Mesenteric fat pad (tissue), 1 donor: ENCODE measurements at places on chromosomes 5 and 9. TPM values are rescaled to one million over a fixed set of nuclear protein-coding genes. Genes with fewer than 3 reads are reported as not detected.

DNA sequence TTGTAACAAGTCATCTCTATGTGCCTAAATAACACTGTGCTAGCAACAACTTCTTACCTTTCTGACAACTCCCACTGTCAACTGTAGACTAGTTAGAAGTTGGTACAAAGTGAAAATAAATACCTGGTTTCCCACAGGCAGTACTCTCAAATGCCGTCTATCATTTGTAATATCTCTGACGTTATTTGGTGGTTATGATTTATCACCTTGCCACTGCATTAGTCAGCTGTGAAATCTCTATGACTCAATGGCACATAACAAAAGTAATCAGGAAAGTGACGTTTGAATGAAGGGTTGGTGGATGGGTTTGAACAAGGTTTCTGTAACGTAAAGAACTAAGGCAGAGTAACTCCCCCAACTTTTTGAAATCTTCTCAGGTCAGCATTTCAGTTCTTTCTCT is 592.3 kb downstream of the MAT2B start:
- no peak for DNase-seq

DNA sequence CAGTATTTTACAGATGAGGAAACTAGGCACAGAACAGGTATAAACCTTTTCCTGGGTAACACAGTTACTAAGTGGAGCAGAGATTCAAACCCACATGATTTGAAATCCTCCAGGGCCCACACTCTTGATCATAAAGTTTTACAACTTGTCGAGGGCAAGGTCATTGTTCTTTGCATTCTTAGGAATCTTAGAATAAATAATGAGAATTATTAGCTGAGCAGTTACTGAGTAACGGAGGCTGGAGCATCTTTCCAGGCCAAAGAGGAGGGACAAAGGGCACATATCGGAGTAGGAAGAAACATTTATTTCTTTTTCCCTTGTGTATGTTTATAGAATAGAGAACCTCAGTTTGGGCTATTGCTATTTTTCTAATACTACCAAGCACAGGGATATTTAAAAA is 27.1 kb upstream of the F2R start:
- no peak for DNase-seq

- no peak for DNase-seq
Observed at GRCh38 chr5:12272389-12272788, 368.1 kb upstream of the CTNND2 start.

GRCh38 chr9:14349447-14350348 is 35.8 kb upstream of the NFIB start:
- no peak for DNase-seq

Gene FOXD1
- 0.32 TPM for total RNA-seq

DNA sequence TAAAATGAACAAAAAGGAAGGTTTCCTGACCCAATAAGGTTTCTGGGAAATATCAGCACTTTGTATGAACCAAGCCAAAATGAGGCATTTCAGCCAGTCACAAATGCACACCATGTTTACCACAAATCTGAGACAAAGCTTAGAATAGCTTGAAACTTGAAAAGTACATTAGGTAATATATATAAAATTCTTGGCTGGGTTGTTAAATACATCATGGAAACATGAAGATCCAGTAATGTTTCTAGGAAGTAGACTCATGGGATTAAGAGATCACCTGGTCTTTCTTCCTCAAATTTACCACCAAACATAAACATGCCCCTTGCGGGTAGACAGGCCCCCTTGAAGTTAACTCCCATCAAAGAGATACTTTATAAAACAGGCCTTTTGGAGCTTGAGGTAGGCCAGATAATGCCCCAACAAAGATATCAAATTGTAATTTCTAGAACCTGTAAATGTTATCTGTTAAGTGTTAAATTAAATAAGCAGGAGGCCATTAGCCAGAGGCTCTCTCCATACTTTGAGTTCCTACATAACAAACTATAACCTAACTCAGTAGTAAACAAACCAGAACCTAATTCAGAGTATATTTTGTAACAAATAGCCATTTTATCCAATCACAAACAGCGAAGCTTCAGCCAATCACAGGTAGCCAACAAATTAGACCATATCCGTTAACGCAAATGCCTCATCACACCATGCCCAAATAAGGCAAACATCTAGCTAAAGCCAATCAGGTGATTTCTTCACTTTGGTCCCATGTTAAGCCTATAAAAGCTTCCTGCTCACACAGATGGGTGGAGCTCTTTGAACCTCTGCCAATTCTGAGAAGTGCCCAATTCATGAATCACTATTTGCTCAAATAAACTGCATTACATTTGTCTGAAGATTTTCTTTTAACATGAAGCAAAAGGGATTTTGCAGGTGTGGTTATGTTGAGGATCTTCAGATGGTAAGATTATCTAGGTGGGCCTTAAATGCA is 127.9 kb upstream of the TARS1 start:
- DNase-seq = no peak

Gene MEIKIN
- total RNA-seq = 1.0 TPM

DNA sequence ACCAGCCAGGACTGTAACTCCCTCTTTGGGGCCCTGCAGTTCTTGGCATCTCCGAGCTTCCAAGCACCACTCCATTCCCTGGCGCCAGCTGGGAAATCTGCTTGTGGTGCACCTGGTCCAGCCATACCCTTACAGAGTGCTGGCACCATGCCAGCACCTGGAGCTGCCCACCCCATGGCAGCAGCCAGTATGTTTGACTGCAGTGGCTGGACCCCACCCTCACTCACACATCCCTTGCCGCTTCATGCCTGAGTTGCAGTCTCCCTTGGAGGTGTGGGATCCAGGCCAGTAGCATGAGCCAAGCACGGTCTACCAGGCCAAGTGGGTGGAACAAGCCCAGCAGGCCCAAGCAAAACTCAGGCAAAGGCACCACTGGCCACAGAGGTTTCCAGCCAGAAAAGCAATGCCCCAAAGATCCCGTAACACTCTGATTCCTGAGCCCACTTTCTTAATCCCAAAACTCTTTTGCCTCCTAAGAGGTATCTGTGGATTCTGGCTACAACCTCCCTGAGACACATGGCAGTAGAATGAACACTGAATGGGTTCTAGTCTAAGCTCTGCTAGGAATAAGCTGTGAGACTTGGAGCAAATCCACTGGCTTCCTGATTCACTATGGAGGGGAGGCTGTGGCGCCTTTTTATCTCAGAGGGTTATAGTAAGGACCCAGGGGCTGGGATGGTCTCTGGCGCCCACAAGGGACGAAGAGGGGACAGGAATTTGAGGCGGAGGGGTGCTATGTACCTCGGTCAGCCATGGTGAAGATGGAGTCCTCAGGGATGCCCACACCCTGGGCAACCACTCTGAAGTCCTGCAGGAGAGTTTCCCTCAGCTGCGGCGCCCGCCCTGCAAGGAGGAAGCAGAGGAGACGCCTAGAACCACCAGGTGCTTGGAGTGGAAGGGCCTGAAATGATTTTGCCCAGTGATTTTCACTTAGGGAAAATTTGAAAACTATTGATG is 5.6 kb downstream of the AMBP start:
- no peak for DNase-seq

- no peak for DNase-seq
Observed at GRCh38 chr5:72434056-72434780, 73.0 kb downstream of the ZNF366 start.

Gene NTNG2
- total RNA-seq = 2.0 TPM

Gene ERAP2
- 10.7 TPM for total RNA-seq

- DNase-seq = no peak
Observed at GRCh38 chr5:32583582-32584232, 1.6 kb upstream of the SUB1 start.

GRCh38 chr9:14415947-14416346 is 102.0 kb upstream of the NFIB start:
- DNase-seq = no peak

DNA sequence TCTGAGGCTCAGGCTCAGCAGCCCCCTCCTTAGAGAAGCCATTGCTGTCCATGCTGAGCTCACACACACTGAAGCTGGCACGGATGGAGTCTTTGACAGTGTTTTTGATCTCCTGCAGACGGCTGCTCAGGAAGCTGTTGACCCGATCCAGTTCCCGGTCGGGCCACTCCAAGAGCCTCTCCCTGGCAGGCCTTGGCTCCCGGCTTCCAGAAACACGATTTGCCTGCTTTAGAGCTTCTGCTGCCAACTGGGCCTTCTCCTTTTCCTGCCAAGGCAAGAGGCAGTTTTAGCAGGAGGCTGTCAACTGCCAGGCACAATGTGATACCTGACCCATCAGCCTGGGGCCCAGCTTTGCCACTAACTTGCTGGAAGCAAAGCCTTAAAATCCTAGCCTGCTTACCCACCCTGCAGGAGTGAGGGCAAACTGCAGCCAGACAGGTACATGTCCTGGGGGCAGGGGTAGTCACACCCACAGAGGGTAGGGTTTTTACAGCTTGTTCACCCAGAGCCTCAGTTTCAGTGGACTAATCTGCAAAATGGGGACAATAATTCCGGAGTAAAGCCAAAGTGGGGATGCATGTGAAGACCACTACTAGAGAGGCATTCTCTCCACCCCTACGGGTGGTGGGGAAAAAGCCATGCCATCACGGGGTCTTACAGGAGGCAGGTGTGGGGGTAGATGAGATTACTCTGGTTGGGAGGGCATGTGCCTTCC is 8.3 kb upstream of the DDX41 start:
- no peak for DNase-seq

DNA sequence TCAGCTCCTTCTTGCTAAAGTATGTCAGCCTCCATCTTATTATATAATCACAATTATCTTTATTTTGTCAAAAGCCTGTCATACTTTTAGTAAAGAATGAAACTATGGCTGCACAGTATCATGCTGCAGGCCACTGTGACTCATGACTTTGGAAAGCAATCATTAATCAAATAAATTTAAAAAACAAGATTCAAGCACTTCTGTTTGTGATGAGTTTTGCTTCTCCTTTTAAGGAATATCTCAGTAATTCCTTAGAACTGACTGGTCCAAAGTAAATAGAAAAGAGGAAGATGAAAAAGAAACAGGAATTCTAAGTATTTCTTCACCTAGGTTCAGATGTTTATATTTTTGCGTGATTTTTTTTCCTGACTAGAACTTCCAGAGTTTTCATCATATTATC is 83.1 kb downstream of the EDIL3 start:
- DNase-seq = no peak

Gene IFNK
- total RNA-seq = not detected

- DNase-seq = no peak
Observed at GRCh38 chr9:127783111-127784008, 2.5 kb upstream of the CDK9 start.

DNA sequence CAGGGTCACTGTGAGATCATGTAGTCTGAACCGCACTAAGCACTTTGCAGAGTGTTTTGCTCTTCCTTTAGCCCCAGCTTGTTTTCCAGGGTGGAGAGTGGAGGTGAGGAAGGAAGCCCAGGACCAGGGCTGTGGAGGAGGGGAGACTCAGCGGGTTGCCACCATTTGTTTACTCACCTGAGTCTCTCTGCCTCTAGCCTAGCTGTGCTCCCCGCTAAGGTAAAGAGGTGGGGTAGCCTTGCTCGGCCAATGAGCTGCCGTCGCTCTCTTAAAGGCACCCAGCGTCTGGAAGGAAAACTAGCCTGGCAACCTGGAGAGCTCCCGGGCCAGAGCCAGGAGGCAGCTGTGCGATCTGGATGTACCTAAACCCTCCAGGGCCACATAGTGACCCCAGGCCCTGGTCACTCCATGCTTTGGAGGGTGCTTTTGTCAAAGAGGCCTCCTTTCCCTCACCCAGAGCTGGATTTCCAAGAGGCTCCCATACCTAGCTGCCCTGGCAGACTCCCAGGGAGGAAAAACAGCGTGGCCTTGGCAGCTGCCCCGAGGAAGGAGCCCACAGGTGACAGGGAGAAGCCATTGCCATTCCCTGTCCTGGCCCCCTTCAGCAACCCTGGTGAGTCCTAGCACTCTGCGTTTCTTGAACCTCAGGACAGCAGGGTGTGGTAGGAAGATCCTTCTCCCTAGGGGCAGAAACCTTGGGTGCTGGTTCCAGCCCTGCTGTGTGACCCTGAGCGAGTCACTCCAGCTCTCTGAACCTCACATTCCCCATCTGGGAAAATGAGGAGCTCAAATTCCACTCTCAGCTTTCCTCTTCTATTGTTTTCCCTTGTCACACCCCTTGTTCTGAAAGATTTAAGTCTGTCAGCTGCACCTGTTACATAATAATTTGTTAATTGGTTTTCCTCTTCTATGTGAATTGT is 42.4 kb upstream of the LARP1 start:
- DNase-seq = peak; percentile 81

DNA sequence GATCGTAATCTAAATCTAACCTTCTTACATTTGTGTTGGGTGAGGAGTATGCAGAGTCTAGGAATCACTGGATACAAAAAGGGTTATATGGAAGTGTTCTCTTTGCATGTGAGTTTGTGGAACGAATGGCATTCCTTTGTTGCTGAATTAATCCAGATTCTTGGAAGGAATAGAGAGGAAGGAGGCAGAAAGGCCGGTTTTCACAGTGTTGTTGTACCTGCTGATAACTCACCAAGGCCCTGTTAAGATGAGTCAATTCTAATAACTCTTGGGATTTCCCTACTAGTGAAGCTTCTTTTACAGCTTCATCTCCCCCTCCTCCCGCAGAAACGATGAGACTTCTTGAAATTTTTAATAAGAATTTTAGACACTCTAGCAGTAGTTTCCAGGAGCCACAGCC is 84.0 kb downstream of the ZSWIM6 start:
- no peak for DNase-seq

GRCh38 chr5:172768573-172769341 is 2.2 kb downstream of the DUSP1 start:
- no peak for DNase-seq

GRCh38 chr5:59768152-59769040 is 125.1 kb downstream of the PDE4D start:
- DNase-seq = no peak

DNA sequence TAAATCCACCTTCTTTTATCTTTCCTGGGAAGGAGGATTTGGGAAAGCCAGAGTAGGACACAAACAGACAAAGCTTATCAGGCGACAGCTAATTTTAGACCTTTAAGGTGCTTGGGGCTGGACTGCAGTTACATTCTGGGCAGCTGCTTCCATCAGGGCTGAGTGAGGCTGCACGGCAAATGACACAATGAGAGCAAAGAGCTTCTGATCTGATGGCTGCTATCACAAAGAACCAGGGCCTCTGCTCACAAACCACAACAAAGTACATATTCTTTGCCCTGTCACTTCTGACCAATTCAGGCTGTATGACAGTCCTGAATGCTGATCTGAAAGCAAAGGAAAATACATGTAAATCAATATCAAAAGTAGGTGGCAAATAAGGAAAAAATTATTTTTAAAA is 93.1 kb downstream of the MRPS27 start:
- DNase-seq = no peak

- peak; percentile 82 for DNase-seq
Observed at GRCh38 chr5:132012371-132013005, 1.0 kb upstream of the ACSL6 start.

DNA sequence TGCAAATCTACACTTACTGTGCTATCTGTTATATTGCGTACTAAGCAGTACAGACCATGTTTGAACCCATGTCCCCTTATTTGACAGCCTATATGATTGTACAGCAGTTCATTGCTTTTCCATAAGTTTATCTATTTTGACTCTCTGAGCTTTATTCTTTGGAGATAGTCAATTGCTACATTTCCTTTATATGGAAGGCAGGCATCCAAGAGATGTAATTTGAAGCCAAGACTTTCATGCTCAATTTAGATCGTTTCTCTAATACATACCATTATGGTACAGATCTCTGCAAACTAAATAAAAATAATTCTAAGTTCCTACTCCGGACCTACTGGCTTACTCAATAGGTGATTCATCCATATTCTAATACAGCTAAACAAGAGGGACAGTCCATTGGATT is 424.8 kb downstream of the TMEM38B start:
- no peak for DNase-seq

Gene TIFAB
- not detected for total RNA-seq
